ENCODE measurements at places on chromosomes 1 and 21. TPM values are rescaled to one million over a fixed set of nuclear protein-coding genes. Genes with fewer than 3 reads are reported as not detected.

The PLXNA2 gene
- total RNA-seq: 8.7 TPM

The LORICRIN gene
- not detected for total RNA-seq

- peak; percentile 34 for DNase-seq
These were observed 109.8 kb downstream of the PATJ start for GRCh38 chr1:61851849-61852669.

DNA sequence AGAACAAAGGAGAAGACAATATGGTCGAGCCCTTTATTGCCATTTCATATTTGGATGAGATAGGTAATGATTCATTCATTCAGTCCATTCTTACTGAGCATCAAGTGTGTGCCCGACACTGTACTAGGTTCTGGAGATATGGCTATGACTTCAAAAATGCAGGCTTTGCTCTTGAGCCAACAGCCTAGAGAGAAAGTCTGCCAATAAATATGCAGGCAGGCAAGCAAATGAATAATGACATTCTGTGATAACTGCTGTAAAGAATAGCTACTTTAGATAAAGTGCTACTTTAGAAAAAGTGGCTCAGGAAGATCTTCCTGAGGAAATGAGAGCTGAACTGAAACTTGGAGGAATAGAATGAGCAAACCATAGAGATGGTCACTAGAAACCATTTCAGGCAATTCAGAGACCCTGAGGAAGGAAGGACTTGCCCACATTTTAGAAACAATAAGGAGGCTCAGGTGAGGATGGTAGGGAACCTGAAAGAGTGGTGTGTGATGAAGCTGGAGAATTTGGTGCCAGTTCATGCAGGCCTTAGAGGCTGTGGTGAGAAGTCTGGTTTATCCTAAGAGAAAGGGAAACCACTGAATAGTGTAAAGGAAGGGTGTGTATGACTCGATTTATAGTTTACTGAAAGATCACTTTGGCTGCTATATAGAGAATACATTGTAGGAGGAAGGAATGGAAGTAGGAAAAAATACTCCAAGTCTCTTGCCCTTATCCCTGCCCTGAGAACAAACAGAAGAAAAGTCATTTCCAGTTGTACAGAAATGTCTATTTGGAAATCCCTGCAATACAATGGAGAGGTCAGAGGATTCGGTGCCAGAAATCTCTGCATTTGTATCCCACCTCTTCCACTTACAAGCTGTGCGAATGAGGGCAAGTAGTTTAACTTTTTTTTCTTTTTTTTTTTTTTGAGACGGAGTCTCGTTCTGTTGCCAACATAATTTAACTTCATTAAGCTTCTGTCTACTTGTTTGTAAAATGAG lies 167.9 kb downstream of the VPS13D start:
- no peak for DNase-seq

The USP16 gene
- total RNA-seq: 62.1 TPM

DNA sequence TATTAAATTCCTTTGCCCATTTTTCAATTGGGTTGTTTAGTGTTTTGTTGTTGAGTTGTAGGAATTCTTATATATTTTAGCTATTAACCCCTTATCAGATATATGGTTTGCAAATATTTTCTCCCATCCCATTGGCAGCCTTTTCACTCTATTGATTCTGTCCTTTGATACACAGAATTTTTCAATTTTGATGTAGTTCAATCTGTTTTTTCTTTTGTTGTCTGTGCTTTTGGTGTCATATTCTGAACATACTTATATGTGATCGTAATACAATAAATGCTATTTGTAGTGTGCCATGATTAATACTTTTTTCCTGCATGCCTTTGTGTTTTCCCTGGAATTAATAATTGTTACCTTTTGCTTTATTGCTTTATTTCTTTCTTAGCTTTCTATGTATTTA lies 7.8 kb upstream of the LRP8 start:
- no peak for DNase-seq

The KCNA3 gene
- total RNA-seq: not detected

DNA sequence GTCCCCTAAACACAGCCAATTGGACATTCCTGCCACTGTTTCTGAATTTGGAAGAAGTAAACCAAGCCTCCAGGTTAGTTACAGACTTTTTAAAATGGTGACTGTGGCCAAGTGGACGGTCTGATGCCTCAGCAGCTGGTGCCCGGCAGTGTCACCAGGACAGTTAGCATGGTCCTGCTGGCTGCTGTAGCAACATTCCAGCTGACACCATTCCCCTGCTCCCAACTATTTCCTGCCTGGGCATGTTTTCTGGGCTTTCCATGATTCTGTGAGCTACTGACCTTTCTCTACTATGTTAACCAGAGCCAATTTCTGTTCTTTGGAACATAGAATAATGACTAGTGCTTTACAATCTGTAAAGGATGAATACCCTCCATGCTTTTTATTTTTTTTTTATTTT lies 95.0 kb downstream of the TLR5 start:
- DNase-seq: no peak

- no peak for DNase-seq
These were observed 108.8 kb downstream of the ADAMTS1 start for GRCh38 chr21:26736449-26736848.

The IGSF21 gene
- not detected for total RNA-seq

The KCNT2 gene
- total RNA-seq: 0.25 TPM

The PROK1 gene
- total RNA-seq: not detected

The PBX1 gene
- 18.5 TPM for total RNA-seq

DNA sequence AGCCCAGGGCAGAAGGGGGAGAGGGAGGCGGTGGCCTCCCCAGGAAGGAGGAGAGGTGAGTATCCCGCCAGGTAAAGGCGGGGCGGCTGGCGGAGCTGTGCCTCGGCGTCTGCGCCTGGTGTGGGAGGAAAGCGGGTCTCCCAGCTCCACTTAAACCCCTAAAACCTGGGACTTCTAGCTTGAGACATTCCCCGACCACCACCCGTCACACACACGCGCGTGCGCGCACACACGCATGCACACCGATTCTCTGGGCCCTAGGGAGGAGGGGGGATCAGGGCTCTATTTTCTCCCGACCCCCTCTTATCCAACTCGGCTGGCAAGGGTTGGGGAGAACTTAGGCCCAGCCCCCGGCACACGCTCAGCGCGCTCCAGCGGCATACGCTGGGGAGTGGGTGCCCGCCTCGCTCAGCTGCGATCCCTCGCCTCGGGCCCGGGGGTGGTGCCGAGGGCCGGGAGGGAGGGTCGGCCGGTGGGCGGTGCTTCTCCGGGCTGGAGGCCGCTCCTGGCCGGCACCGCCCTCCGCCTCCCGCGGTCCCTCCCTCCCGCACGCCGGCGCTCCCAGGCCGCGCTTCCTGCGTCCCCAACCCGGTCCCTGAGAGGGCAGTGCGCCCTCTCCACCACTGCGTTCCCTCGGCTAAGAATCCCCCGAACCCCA lies at the start of gene TMEM51:
Gene TMEM51, plus strand, starts transcription at position 564 of the 658 bp plus-strand sequence. CDS start 61,341 bp downstream, outside the sequence.
- DNase-seq: peak; percentile 79

The NPR1 gene
- total RNA-seq: not detected

The IRF6 gene
- not detected for total RNA-seq

The TSPEAR gene
- total RNA-seq: not detected

GRCh38 chr1:22289307-22289995 lies 146.6 kb upstream of the WNT4 start:
- DNase-seq: no peak

DNA sequence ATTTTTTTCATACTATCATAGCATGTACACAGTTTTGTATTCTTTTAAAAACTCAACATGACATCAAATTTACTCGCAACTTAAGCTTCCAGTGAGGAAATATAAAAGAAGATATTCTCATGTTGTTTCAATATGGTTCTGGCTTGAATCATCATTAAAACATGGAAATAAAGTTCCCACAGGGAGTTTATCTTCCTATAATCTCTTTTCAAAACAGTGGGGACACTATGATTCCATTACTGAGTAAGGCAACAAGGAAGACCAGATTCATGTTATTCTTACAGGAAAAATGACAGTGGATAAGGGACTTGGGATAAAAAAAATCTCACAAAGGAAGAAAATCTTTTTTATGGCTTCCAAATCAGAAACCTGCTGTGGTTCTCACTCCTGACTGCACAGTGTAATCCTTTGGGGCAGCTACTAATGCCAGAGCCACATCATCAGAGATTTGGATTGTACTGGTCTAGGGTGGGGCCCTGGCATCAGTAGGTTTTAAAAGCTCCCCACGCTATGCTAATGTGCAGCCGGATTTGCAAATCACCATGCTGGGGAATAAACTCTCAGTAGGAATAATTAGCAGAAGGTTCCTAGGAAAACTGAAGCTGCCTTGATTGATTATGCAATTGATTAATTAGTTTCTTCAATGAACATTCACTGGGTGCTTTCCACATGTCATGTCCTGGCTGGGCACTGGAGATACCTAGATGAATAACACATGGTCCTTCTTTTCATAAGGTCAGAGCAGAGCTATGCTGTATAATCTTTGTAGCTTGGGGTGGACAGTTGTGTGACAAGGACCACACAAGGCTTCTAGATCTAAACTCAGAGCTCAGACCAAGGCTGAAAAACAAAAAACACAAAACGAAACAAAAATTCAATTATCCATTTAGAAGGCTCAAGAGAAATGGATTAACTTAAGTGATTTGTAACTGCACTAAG lies 71.1 kb upstream of the C8B start:
- DNase-seq: no peak

GRCh38 chr1:185670187-185670627 lies 64.0 kb upstream of the HMCN1 start:
- peak; percentile 61 for DNase-seq

DNA sequence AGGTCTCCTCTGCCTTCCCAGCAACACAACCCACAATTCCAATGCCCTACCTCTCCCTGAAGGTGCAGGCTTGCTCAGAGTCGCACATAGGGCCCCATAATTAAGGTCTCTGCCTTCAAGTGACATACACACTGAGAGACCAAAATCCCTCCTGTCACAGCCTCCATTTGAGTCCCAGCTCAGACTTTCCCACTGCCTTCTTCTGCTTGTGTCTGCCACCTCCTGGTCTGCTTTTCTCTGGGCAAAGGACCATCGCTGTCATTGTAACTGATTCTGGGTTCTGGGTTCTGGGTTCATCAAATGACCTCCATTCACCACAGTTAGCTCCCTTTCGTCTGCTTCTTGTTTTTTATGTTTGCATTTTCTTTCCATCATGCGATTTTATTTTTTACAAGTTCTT lies 119.2 kb upstream of the ATP1B1 start:
- no peak for DNase-seq

DNA sequence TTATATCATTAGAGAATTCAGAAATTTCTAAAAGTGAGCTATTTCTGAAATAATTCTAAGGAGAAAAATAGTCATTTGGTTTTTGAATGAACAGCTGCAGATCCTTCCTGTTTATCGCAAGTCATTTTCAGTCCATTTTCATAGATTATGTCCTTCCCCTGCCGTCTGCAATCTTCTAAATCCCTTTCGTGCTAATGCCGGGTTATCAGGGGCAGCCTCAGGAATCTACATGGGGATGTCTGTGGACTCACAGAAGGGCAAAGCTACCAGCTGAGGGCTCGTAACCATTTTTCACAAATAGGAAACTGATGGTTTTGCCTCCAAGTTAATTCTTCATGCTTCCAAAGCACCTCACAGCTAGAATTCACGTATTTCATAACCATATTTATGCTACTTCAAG lies 23.0 kb downstream of the RCAN3 start:
- DNase-seq: no peak

DNA sequence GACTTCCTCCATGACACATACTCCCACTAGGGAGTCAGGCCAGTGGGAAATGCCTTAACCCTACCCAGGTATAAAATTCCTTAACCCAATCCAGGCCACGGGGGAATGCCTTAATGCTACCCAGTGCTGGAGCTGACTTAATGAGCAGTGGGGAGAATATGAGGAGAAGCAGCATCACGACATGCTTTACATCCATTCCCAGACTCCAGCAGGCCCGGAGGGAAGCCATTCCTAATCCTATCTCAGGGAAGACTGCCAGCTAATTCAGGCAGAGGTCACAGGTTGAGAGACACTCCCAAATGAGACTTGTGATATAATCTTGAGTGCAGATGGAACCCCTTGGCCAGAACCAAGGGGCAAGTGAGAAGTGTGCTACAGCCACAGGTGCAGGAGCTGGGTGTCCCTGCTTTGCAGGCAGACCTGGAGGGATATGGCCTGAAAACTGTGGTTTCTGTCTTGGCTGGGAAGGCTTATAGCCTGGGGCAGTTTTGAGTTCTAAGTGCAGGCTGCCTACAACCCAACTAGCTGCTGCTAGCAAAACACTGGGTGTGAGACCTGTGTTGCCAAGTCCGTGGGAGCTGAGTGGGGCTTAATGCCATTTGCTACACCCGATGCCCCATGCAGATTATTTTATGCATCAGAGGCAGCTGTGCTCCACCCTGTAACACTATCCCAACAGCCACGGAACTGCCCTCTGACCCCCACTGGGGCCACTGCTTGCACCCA lies 45.1 kb upstream of the GUCA2A start:
- DNase-seq: no peak

The BATF3 gene
- 3.3 TPM for total RNA-seq

GRCh38 chr1:155940993-155941844 lies at the start of gene RXFP4:
Gene RXFP4 (plus strand): TSS chr1:155941638. CDS start chr1:155941710, 72 bp downstream.
- no peak for DNase-seq

DNA sequence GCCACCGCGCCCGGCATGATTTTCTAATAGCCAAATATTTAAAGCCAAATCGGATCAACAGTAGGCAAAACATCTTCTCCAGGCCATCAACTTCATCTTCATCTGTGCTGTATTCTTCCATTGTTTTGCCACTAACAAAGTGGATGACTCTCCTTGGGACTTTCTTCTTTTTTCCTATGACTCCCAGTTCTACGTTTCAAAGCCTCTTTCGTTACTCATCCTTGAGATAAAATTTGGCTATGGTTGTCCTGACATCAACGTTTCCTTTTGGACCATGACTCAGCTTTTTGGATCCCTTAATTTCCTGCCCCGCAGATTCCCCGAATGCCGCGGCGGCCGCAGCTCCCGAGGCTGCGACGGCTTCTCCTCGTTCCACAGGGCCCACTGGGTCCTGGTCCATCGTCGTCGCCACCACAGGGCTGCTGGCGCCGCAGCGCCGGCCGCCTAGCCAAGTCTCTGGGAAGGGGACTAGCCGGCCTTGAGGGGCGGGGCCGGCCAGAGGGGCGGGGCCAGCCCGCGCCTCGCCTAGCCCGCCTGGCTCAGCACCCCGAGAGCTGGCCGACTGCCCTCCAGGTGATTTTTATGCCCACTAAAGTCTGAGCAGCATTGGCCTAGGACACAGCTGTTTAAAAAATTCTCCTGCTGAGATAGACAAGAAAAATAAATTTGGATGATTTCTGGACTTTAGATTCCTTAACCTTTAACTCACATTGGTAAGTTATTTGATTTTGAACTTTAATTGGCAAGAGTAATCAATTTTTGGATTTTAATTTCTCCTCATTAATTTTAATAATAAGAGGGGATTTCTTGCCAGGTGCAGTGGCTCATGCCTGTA lies 93.9 kb downstream of the ADCY10 start:
- peak; percentile 88 for DNase-seq

The ERICH3 gene
- not detected for total RNA-seq

DNA sequence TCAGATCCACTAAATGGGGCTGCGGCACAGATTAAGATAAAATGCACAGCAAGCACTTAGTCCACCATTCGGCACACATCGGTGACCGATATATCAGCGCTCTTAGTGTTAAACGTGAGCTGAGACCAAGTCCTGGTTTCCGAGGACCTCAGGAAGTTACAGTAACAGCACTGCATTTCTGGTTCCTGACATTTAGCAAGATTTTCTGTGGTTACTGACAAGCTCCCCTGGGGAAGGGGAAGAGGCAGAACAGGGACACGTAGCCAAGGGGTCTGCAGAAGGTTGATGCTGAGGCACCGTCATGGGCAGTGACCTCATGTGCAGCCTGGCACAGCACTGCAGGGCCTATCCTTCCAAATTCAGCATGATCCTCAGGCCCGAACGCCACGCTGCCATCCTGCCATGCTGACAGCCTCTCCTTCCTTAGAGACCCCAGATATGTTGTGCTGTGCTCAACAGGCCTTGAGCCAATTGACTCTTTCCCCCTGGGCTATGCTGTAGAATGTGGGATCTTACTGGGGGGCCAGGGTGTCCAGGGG lies 13.4 kb upstream of the PEF1 start:
- DNase-seq: no peak
